Esophagus mucosa (tissue), 1 donor: ENCODE measurements at places on chromosomes 16 and 17. TPM values are rescaled to one million over a fixed set of nuclear protein-coding genes. Genes with fewer than 3 reads are reported as not detected.

DNA sequence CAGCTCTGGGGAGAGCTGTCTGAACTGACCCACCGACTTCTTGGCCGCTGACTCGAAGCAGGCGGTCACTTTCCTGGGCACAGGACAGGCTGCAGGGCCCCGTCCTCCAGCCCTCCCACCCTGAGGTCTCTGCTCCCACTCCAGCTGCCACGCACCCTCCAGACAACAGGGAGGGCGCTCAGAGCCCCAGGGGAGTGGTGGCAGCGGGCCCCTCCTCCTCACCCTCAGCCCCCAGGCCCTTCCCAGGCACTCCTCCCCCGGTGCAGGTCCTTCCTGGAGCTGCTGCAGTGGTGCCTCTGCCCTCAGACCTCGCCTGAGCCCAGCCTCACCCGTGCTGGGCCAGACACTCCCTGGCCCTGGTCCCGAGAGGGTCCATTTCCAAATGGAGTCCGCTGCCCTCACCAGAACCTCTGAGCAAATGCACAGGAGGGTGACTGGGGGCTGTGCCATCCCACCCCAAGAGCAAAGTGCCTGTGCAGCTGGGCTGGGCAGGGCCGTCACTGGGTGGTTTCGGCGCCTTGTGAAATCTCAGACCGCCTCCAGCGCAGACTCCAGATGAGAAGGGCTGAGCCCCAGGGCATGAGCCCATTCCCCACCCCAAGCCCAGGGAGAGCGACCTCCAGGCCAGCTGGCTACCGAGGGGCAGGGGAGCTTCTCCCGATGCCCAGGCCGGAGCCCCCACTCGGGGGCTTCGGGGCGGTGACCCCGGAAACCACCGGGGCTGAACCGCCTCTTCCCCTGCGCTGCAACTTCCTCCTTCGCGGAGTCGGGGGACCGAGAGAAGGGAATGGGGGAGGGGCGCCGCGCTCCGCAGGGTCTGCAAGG is 717 bp downstream of the CYBA start:
- peak; percentile 11 for ATAC-seq

GRCh38 chr16:15532825-15533224 is 98.4 kb downstream of the BMERB1 start:
- ATAC-seq, result no peak

DNA sequence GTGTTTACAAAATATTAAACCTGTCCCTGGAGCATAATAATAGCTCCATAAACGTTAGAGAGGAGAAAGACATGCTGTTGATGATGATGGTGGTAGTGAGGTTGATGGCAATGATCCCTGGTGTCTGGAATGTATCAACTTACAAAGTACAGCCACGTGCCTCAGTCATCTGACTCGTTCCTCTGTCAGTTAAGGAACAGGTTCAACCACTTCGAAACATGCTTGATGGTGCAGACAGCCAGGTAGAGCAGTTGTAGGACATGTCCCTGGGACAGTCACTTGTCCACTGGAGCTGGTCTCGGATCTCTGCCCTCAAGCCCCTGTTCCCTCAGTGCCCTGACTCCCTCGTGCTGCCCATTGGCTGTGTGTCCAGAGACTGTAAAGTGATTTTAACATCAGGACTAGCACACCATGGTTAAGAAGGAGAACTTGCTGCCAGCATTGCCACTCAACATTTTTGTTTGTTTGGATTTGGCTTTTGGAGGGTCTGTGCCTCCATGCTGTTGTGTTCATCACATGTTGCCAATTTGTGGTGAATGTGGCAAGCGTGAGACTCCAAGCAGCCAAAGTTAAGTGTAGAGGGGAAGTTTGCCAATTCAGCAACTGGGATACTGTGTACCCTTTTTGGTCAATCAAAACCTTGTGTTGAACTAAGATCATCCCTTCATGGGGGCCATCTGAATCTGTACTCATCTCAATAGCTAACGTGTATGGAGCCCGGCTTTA is 16.3 kb upstream of the SALL1 start:
- no peak for ATAC-seq

GRCh38 chr17:8022360-8023003 is 16.4 kb upstream of the ALOX15B start:
- no peak for ATAC-seq

- ATAC-seq, result no peak
Measured at GRCh38 chr16:85628645-85629044, 15.5 kb downstream of the GSE1 start.

DNA sequence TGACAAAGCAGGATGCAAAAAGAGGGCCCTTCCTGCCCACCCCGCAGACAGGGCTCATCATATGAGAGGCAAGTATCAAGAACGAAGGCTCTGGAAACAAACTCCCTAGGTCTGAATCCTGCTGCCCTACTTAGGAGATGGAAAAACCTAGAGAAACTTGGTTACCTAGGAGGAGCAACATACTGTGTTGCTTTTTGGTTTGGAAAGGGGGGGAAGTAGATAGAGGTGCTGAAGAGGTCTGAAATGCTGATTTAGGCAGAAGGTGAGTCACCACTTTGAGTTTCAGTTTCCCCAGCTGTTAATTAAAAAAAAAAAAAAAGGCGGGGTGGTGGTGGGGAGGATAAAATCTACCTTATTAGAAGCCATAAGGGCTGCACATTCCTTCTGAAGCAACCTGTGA is 1.5 kb downstream of the N4BP1 start:
- ATAC-seq, result peak; percentile 11

OR4D2 gene
- total RNA-seq, result not detected

DNA sequence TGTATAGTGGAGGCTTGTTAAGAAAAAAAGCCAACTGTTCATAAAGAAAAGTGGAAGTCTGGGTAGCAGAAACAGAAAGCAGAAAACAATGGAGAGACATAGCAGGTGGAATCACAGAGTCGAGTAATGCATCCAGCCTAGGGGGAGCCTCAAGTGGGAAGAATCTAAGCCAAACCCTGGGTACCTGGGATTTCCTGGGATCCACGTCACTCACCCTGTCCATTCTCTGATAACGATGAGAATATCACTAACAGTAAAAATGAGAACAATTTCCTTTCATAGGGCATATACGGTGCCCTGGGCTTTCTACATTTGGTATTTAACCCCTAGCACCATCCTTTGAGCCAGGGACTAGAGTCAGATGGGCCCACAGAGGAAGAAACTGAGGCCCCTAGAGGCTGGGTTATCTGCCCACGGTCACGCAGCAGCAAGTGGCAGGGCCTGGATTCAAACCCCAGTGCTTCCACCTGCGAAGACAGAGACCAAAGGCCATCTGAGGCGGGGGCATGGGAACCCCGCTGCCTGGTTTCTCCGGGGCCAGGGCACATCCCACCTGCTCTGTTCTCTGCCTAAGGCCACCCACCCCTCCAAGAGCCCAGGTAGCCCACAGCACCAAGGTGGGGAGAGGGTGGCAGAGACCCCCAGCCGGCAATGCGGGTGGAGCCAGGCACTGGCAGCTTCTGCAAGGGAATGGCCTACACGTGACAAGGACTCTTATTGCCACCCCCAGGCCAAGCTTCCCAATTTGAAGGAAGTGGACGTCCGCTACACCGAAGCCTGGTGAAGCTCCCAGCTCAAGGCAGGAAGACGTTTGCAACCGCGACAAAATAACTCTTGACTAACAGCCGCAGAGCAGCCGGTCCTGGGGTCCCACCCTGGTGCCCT is 69.8 kb upstream of the PLCG2 start:
- ATAC-seq, result no peak
